T-cell (primary cell): ENCODE measurements at places on chromosomes 11 and 22. TPM values are rescaled to one million over a fixed set of nuclear protein-coding genes. Genes with fewer than 3 reads are reported as not detected.

DNA sequence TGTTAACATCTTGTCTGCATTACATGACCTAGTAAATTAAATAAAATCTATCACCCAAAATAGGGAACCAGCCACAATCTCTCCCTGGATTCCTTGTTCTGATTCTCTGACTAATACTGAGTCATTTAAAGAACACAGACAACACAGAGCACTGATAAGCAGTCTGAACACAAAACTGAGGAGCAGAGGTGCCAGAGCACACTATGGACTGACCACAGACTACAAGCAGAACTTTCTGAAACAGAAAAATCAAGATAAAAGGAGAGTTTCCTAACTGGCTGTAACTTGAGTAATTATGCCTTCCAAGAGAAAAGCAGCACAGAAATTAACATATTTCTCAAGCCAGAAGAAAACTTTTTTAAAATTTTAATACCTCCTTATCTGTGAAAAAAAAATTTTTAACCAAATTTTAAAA, 128.8 kb downstream of the SGSM3 start:
- H3K36me3 ChIP-seq: no peaks in the 10 kb centered on the region
- H3K27ac ChIP-seq: no peak overlapping the region
- no peaks in the 10 kb centered on the region for H3K27me3 ChIP-seq
- no peak for DNase-seq
- no peak overlapping the region for H3K4me3 ChIP-seq
- H3K4me1 ChIP-seq: peaks cover 7% of the 10 kb centered on the region

DNA sequence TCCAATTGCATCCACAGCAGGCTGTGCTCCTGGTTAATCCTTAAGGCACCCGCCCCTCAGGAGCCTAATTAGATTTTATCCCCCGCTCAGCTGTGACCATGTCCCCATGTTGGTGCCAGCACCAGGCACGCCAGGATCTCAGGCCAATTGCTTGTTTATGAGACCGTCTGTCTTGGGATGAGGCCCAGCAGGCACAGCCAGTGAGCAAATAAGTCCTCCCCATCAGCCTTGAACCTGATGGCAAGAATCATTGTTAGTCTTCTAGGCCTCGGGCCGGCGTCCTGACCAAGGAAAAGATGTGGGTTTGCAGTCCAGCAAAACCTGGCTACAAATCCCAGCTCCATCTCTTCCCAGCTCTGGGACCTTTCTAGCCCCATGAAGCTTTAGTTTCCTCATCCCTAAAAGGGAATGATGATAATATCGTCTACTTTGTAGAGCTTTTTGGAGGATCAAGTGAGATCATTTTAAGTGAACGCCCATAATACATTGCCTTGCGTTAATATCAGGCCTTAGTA, 57.3 kb downstream of the TP53I11 start:
- DNase-seq: no peak
- H3K27me3 ChIP-seq: no peaks in the 10 kb centered on the region
- H3K36me3 ChIP-seq: no peaks in the 10 kb centered on the region
- H3K4me1 ChIP-seq: no peaks in the 10 kb centered on the region
- H3K4me3 ChIP-seq: no peak overlapping the region

DNA sequence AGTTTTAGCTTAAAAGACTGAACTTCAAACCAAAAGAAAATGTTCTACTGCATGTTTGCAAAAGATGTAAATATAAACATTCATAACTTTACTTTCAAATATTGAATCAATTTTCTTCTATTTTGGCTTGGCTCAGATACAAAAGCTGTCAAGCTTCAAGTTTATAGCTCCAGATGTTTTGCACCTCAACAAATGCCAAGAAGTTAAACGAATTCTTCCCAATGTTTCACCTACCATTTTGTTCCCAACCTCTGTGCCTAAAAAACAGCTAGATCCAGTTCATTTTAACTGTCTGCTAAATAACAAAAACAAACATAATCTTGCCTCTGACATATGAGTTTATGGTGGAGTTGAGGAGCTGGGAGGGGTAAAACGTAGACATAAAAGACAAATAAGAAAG, 76.5 kb downstream of the RAB30 start:
- H3K4me1 ChIP-seq: peaks cover 2% of the 10 kb centered on the region
- H3K27me3 ChIP-seq: no peaks in the 10 kb centered on the region
- H3K36me3 ChIP-seq: no peaks in the 10 kb centered on the region
- H3K4me3 ChIP-seq: no peak overlapping the region
- no peak for DNase-seq
- no peak overlapping the region for H3K27ac ChIP-seq

DNA sequence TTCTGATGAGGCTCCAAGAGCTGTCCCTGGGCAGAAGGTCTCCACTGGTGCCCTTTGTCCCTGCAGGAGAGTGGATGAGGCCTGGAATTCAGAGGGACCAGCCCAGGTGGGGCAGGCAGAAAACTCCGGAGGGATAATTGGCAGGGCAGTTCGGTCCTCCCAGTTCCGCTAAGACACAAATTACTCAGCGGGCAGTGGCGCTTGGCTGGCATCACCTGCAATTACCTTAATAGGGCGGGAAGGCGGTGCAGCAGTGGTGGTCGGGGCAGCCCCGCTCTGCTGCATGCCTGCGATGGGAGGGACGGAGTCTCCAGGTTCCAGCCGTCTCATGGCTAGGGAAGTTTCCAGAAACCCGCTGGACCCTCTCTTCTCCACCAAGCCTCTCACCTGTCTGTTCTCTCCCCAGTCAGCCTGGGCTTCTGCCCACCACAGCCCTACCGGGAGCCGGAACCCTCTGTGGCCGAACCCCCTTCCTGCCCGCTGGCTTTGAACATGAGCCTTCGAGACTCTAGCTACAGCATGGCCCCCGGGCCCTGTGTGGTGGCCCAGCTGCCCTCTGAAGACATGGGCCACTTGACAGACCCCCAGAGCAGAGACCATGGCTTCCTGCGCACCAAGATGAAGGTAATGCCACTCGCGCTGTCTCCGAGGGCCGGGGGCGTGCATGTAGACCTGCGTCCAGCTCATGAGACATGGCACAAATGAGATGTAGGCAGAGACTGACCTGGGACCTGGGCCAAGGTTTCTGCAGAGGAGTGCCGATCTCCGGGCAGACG, 7.0 kb downstream of the OVOL1 start:
- no peak overlapping the region for H3K27ac ChIP-seq
- H3K36me3 ChIP-seq: no peaks in the 10 kb centered on the region
- H3K27me3 ChIP-seq: no peaks in the 10 kb centered on the region
- no peak for DNase-seq

- H3K4me3 ChIP-seq: no peak overlapping the region
- H3K27ac ChIP-seq: peak overlapping the region; percentile 78
- no peaks in the 10 kb centered on the region for H3K27me3 ChIP-seq
- DNase-seq: peak; percentile 12
- peaks cover 2% of the 10 kb centered on the region for H3K4me1 ChIP-seq
Observed at GRCh38 chr11:78465169-78465942, 47.7 kb upstream of the GAB2 start.

- DNase-seq: no peak
- no peak overlapping the region for H3K4me3 ChIP-seq
- H3K27me3 ChIP-seq: no peaks in the 10 kb centered on the region
Observed at GRCh38 chr11:91164452-91164822, 941.6 kb upstream of the CHORDC1 start.

DNA sequence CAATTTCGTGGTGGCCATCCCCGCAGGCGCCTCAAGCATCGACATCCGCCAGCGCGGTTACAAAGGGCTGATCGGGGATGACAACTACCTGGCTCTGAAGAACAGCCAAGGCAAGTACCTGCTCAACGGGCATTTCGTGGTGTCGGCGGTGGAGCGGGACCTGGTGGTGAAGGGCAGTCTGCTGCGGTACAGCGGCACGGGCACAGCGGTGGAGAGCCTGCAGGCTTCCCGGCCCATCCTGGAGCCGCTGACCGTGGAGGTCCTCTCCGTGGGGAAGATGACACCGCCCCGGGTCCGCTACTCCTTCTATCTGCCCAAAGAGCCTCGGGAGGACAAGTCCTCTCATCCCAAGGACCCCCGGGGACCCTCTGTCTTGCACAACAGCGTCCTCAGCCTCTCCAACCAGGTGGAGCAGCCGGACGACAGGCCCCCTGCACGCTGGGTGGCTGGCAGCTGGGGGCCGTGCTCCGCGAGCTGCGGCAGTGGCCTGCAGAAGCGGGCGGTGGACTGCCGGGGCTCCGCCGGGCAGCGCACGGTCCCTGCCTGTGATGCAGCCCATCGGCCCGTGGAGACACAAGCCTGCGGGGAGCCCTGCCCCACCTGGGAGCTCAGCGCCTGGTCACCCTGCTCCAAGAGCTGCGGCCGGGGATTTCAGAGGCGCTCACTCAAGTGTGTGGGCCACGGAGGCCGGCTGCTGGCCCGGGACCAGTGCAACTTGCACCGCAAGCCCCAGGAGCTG, 24.8 kb downstream of the ADAMTS15 start:
- no peaks in the 10 kb centered on the region for H3K4me1 ChIP-seq
- no peak for DNase-seq
- H3K27me3 ChIP-seq: no peaks in the 10 kb centered on the region
- no peaks in the 10 kb centered on the region for H3K36me3 ChIP-seq
- H3K27ac ChIP-seq: no peak overlapping the region

- H3K36me3 ChIP-seq: peaks cover 8% of the 10 kb centered on the region
- no peaks in the 10 kb centered on the region for H3K27me3 ChIP-seq
- peaks cover 36% of the 10 kb centered on the region for H3K4me1 ChIP-seq
Observed at GRCh38 chr11:65611758-65612603, 2.0 kb downstream of the MAP3K11 start.

Gene EMID1
- 0.49 TPM for total RNA-seq

Gene SLC22A25
- total RNA-seq: not detected

Gene MRGPRX4
- total RNA-seq: not detected

Gene CRYBB3
- not detected for total RNA-seq

Gene HMOX1
- total RNA-seq: 2.4 TPM

Gene MUC15
- not detected for total RNA-seq

Gene SCN4B
- total RNA-seq: not detected

Gene C1QTNF5
- total RNA-seq: not detected

Gene DEUP1
- total RNA-seq: not detected

Gene ZNF280A
- total RNA-seq: not detected
